Activated B cell treated with CpG ODN at 0.5 μM for 24 hours (primary cell): ENCODE measurements at places on chromosomes 13 and 19. TPM values are rescaled to one million over a fixed set of nuclear protein-coding genes. Genes with fewer than 3 reads are reported as not detected.

UBE2S gene
- 29.6 and 34.6 TPM in 2 replicates for total RNA-seq

ZNF93 gene
- 13.5 and 14.9 TPM in 2 replicates for total RNA-seq

ZNF439 gene
- total RNA-seq: 19.9 and 22.8 TPM in 2 replicates

TEX26 gene
- not detected in 2 replicates for total RNA-seq

ZNF541 gene
- not detected in 2 replicates for total RNA-seq

URAD gene
- not detected in 2 replicates for total RNA-seq

GNG8 gene
- total RNA-seq: 33.1 and 38.2 TPM in 2 replicates

DNA sequence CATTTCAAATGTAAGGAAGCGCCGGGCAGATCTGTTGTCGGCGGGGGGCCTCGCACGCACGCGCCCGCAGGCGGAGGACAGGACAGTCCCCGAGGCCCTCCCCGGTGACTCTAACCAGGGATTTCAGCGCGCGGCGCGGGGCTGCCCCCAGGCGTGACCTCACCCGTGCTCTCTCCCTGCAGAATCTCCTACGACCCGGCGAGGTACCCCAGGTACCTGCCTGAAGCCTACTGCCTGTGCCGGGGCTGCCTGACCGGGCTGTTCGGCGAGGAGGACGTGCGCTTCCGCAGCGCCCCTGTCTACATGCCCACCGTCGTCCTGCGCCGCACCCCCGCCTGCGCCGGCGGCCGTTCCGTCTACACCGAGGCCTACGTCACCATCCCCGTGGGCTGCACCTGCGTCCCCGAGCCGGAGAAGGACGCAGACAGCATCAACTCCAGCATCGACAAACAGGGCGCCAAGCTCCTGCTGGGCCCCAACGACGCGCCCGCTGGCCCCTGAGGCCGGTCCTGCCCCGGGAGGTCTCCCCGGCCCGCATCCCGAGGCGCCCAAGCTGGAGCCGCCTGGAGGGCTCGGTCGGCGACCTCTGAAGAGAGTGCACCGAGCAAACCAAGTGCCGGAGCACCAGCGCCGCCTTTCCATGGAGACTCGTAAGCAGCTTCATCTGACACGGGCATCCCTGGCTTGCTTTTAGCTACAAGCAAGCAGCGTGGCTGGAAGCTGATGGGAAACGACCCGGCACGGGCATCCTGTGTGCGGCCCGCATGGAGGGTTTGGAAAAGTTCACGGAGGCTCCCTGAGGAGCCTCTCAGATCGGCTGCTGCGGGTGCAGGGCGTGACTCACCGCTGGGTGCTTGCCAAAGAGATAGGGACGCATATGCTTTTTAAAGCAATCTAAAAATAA, 18.2 kb downstream of the IL17D start:
- DNase-seq: no peak

GRCh38 chr13:99227909-99228688, 27.4 kb downstream of the UBAC2 start:
- DNase-seq: no peak

- DNase-seq: no peak
Observed at GRCh38 chr19:31678421-31678820, 329.2 kb upstream of the TSHZ3 start.

DNA sequence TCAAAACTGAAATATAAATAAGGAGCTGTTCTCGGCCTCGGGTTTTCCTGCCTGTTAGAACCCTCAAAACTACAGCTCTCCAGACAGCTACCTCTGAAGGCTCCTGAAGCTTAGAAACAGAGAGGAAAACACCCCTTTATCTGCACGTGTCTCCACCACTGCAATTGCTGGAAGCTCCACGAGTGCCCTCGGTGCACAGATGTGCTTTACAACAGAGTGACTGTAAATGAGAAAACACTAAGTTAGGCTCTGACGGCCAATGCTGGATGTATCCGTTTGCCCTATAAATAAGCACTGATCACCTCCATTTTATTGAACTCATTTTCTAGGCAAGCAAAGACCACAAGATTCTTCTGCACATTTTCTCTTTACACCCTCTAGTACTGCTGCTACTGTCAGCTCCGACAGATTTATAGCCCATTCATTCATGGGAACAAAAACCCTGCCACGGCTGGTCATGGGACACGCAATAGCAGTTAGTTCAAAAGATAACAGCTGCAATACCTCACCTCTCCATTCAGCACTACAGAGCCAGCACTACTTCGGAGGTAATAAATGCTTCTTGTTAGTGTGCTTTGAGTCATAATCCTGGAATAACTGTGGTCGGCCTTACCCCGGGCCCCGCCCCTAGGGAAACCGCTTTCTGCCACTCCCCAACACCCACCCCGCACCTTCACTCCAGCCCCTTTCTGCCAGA, 241.1 kb upstream of the ZNF507 start:
- DNase-seq: no peak

DNA sequence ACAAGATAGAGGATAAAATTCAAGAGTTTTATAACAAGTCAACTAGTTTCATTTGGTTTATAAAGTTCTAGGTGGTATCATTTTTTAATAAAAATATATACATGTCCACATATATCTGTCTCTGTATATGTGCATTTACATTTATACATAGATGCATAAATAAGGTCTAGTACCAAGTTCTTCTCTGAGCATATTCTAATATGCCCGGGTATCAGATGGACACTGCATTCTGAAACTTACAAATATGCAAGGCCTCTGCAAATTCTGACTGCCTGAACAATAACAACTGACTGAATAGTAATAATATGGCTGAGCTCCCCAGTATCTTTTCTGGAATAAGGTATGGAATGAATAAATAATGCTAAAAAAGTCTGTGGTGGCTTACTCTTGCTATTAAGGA, 304.8 kb downstream of the KLF12 start:
- DNase-seq: no peak

- peak; percentile 64 for DNase-seq
Observed at GRCh38 chr19:4576016-4576933, 16.8 kb upstream of the SEMA6B start.

GRCh38 chr19:42919757-42920079, 2.0 kb upstream of the PSG6 start:
- no peak for DNase-seq

DNA sequence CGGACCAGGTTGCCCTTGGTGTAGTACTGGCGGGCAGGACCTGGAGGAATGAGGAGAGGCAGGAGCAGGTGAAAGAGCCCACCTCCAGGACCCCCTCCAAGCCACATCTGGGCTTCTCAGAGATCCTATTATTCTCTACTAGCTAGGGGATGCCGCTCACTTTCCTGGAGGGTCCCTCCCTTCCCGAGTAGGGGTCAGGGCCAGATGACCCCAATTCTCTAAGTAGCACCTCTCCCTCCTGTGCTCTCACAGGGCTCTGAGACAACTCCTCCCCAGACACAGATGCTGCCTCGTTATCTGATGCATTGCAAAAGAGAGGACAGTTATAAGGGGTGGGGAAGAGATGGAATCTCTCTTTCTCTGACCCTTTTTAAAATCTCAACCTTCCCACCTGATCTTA, 22.9 kb downstream of the GP6 start:
- DNase-seq: no peak

GRCh38 chr13:50156140-50156539, 140.9 kb downstream of the KCNRG start:
- DNase-seq: no peak

GRCh38 chr19:14089412-14089661, 1.2 kb downstream of the SAMD1 start:
- no peak for DNase-seq

DNA sequence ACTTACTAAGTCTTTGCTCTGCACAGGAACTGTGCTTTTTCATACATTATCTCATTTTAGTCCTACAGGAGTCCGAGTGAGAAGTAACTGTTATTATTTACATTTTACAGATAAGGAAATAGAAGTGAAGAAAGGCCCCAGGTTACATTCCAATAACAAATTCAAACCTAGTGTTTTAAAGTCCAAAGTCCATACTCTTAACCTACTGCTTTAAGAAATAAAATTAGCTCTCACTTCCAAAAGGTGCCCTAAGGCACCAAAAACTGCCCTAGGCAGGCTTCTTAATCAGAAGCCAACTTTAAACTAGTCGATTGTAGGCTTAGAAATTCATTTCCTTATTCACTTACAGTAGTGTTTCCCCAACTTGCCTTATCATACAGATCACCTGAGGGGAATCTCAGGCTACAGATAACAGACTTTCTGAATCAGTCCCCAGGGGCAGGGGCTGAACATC, 555.9 kb downstream of the DIAPH3 start:
- no peak for DNase-seq

DNA sequence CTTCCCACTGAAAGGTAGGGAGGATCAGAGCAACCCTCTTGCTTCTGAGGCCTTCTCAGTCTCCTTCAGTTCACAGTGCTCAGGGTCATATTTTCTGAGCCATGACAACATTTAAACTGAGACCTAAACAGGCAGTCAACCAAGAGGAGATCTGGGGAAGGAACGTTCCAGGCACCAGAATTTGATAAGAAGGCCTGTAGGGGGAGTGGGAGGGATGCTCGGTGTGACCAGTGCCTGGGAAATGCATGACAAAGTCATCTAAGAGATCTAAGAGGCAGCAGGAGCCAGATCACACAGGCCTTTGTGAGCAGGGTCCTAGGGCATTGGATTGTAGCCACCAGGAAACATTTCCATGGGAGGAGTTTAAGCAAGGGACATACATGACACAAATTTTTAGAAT, 71.6 kb downstream of the SHISA2 start:
- no peak for DNase-seq

DNA sequence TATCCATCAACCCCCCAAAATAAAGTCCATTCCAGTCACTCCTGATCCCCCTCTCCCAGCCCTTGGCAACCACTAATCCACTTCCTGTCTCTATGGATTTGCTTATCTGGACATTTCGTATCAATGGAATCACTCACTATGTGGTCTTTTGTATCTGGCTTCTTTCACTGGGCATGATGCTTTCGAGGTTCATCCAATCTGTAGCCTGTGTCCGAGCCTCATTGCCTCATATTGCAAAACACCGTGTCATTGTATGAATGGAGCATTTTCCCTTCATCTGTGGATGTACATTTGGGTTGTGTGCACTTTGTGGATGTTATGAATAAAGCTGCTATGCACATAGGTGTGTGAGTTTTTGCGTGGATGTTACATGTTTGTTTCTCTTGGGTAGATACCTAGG, 1.4 kb upstream of the FZR1 start:
- DNase-seq: no peak

DNA sequence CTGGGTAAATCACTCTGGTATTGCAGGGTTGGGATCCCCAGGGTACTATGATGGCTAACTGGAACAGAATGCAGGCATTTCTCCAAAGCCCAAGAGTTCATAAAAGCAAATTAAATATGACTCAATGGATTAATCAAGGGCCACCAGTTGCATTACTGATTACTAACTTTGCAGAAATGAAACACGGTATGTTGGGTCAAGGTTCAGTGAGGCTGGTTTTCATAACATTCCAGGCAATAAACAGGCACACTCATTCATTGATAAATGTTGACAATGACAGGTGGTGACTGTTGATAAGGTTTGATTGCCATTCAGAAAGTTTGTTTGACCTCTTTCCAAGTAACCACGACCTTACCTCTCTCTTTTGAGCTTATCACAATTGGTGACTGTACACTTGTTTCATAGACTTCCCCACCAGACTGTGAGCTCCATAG, 506 bp upstream of the AP1M1 start:
- no peak for DNase-seq

DNA sequence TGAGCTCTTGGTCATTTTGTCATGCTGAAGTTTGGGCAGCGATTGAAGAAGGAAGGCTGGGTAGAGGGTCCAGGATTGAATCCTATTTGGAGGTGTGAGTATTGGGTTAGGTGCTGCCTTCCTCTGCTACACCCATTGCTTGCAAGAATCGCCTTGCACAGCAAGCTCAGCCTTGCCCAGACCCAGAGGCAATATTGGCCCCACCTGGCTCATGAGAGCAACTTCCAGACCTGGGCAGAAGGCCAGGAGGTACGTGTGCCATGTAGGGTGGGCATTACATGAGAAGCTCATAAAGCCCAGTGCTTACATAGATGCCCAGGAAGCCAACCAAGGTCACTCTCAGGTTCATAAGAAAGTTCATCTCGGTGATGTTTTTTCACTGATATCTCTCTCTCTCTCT, 718.0 kb downstream of the EFNB2 start:
- DNase-seq: no peak

- no peak for DNase-seq
Observed at GRCh38 chr13:48819899-48820298, 155.8 kb upstream of the FNDC3A start.

DNA sequence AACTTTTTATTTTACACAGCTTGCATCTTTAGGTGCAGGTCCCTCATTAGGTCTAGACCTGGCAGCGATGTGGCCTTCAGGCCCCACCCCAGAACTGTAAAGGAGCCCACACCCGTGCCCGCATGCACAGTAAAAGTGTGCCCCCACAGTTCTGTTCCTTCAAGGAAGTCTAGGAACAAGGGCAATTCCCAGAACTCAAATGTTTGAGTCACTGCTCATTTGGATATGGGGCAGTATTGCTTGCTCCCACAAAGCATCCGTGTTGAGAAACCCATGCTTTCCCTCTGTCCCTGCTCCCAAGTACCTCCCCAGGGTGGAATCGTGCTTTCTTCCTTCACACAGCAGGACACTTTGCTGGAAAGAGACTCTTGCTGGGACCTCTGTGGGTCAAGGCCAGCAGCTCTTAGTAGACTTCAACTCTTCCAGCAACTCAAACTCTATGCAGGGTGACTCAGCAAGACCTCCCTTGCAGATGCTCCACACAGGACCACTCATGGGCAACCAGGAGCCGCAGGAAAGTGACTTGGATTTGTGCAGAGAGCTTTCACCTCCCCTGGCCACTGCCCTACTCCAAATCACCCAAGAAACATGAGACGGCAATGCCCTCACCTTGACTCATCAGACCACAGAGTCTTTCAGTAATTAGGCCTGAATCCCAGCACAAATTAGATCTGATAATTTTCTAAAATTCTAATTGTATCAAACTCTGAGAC, 12.3 kb downstream of the SLC7A1 start:
- no peak for DNase-seq

DNA sequence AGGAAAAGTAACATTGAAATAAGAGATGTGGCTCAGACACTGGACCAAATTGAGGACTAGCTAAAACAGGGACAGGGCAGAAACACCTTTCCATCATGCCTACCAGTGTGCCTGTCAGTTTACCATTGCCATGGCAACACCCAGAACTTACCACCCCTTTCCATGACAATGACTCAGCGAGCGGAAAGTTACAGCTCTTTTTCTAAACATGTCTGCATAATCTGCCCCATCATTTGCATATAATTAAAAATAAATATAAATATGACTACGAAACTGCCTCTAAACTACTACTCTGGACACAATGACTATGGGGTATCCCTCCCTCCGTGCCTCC, 96.0 kb downstream of the UBL3 start:
- no peak for DNase-seq

- DNase-seq: no peak
Observed at GRCh38 chr13:100356889-100357288, 231.7 kb downstream of the GGACT start.

- no peak for DNase-seq
Observed at GRCh38 chr13:33015791-33016323, 366 bp upstream of the KL start.

DNA sequence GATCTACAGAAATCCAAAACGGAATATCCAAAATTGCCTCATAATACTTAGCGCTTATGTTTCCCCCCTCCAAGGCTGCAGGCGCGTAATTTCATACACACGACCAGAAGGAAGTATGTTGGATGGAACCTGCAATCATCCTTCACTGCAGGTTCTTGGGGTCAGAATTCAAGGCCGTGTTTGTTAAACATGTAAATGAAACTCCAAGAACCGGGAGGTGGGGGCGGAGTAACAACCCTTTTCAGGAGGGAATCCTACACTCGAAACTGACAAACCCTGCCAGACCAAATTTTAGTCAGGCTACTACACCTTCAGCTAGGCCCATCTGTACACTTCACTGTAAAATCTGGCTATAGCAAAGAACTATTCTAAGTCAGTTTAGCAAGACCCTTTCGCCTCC, 1.3 kb downstream of the ZNF607 start:
- no peak for DNase-seq
